Suprapubic skin (tissue), 4 donors: ENCODE measurements at places on chromosomes 2 and 18.

DNA sequence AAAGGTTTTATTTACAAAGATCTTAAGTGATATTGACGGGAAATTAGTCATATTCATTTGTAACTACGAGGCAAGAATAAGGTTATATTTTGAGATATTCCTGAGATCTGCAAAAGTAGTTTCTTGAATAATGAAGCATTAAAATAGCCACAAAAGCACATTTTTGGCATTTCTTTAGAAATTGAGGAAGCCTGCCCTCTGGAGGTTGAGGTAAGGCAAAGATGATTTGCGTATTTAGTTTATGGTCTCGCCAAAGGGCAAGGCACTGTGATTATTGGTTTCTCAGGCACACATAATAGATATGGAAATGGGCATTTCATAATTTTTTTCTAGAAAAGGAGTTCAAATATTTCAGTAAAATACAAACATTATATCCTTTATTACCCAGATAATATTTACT lies 143.7 kb upstream of the RPRM start:
- DNase-seq: no peak

- DNase-seq: no peak
Measured at GRCh38 chr2:230783101-230783500, 70.5 kb downstream of the CAB39 start.

DNA sequence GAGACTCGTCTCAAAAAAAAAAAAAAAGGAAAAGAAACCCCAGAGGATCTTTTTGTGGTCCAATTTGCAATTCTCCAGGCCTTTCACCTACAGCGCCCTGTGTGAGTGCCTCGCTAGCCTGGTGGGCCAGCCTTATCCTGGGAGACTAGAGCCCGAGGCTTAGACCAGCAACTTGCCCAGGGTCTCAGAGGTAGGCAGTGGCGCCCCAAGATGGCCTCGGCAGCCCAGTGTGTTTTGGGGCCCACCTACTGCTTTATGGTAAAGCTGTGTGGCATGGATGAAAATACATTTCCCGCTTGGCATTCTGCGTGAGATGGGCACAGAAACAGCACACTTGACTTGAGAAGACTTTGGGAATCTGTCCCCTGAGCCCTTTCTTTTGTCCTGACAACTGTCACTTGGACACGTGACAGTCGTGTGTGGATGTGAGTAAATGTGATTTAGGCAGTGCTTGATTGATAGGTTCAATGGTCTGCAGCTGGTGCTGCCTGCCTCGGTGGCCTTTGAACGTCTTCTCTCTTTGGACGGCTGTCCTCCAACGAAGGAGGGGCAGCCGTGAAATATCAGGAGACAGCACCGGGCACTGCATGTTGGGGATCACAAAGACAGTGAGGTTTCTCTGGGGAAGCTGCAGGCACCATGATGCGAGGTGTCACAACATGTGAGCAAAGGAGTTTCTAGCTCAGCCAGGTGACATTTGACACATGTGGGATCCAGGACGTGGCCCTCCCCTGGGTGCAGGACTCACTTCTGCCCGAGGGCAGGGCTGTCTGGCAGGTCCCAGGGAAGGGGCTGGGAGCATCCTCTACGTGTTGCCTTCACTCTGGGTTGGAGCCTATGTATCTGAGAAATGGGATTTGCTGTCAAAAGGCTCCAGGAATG lies 209.5 kb upstream of the TWIST2 start:
- no peak for DNase-seq

GRCh38 chr2:184370954-184371353 lies 227.4 kb upstream of the ZNF804A start:
- DNase-seq: no peak

DNA sequence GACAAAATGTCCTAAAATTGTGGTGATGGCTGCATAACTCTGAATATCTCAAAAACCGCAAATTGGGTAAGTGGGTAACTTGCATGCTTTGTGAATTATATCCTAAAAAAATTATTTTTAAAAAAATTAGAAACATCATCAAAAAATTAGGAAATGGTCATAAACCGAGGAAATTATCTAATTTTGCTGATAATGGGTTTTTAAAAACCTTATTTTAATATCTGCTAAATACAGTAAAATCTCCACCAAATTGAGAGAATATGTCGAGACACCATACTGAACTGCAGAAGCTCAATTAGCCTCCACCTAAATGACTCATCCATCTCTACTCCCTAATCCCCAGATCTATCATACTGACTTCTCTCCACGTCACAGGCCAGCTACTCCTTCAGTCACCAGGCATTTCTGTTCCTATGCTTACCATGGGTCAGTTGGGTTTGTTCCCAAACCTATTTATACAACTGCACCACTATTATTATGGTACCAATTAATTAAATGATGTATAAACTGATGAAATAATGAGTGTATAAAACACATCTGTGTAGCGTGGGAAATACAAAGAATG lies 36.1 kb downstream of the SPIRE1 start:
- no peak for DNase-seq

DNA sequence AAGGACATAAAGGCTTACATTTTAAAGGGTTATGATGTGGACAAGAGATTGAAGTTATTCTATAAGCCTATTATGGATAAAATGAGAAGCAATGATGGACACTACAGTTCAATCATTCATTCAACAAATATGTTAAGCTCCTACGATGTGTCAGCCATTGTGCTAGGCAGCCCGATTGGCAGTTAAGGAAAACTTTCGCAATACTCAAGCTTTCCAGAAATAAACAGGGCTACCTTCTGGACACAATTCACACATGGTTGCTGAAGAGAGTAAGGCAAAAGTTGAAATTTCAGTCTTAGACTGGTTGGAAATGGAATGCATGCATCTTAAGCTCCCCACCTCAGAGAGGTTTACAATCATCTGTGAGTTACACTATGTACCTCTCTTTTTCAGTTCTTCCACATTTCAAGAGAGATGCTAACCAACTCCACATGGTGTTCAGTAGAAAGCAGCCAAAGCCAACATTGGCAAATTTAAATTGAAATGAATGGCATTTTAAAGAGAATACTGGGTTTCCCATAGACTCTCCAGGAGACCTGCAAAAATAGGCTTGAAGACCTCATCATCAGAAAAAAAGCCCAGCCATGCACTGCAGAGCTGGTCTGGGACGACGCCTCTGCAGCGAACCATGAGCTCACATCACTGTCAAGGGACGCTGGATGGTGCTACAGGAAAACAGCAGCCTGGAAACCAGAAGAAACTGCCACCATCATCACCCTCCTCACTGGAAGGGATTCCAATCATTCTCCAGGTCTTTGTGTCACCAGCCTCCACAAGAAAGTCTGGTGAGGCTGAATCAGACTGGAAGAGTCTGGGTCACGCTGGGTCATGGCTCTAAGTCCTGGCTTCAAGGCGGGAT lies 276.3 kb downstream of the AFF3 start:
- DNase-seq: no peak

DNA sequence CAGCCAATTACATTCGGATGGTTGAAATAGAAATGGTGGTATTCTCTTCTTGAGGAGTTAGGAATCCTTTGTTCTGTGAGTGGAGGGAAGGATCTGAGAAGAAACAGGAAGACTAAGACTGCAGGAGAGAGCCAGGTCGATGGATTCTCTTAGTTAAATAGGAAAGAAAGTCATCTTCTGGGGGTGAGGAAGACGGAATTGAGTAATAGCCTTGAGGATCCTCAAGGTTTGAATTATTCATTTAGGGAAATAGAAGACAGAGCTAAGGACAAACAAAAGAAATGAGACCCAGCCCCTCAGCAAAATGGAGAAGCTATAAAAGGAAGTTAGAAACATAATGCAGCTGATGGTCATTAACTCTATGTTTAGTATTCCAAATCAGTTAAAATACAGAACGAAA lies 1.8 kb downstream of the LAPTM4A start:
- no peak for DNase-seq

DNA sequence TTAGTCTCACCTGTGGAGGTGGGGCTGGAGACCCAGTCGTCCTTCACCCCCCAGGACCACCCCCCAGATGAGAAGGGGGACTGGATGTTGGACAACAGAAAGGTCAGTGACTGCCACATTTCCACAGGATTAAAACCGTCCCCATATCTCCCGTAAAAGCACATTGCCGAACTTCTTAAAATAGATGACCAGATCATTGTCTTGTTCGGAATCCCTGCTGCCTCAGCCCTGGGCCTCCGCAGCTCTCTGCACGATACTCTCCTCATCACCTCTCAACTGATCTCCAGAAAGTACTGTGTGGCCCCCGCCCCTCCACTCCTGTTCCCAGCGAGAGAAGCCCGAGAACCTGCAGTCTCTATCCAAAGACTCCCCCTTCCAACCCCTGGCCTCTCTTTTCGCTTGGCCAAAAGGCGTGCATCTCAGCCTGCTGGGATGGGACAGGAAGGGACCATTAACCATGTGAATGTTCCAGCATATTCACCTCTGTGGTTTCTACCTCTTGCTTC lies 13.2 kb downstream of the LRRFIP1 start:
- peak; percentile 72 for DNase-seq

DNA sequence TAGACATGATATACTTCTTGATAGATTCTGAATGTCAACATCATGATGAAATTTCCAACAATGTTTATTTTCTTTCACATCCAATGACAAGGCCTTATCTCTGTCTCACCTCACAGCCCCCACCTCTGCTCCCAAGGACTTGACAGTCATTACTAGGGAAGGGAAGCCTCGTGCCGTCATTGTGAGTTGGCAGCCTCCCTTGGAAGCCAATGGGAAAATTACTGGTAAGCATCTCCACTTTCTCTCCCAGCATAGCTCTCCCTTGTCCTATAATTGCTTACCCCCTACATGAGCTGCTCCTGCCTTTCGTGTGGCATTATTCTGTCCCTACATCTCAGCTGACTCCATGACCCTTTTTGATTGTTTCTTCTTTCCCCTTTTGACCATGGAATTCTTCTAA lies 821.8 kb downstream of the MBD2 start:
- no peak for DNase-seq

GRCh38 chr2:74238879-74239278 lies 40.5 kb downstream of the MTHFD2 start:
- no peak for DNase-seq

DNA sequence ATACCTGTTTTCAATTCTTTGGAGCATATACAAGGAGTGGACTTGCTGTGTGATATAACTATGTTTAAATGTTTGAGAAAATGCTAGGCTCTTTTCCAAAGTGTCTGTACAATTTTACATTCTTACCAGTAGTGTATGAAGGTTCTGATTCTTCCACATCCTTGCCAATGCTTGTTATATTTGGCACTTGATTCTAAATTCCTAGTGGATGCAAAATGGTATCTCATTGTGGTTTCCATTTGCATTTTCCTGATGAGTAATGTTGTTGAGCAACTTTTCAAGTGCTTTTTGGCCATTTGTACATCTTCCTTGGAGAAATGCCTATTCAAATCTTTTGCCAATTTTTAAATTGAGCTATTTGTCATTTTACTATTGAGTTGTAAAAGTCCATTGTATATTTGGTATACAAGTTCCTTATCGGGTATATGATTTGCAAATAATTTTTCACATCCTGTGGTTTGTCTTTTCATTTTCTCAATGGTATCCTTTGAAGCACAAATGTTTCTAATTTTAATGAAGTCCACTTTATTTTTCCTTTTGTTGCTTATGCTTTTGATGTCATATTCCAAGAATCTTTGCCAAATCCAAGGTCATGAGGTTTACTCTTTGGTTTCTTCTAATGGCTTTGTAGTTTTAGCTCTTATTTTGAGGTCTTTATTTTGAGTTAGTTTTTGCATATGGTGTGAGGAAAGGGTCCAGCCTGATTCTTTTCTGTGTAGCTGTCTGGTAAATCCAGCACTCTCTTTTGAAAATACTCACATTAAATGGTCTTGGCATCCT lies 33.2 kb upstream of the CWC22 start:
- DNase-seq: no peak

- no peak for DNase-seq
Measured at GRCh38 chr2:15260835-15261234, 300.3 kb downstream of the NBAS start.

GRCh38 chr2:156156580-156156979 lies 175.9 kb downstream of the NR4A2 start:
- DNase-seq: no peak

GRCh38 chr2:64904413-64905329 lies 84.5 kb upstream of the SLC1A4 start:
- peak; percentile 44 for DNase-seq

DNA sequence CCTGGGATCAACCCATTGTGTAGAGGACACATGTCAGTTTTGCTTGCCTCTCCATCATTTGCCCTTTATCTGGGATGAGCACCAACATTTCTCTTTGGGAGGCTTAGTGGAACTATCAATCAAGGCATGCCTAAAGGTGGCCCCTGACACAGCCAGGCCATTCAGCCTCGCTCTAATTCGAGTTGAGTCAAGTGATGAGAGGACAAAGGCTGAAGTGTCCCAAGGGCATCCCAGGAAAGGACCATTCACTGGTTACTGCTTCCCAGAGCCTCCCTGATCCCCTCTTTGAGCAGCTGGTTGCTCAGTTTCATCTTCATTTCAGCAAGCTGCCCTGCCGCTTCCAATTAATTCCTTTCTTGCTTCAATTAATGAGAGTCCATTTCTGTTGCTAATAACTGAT lies 63.5 kb downstream of the DNER start:
- no peak for DNase-seq

GRCh38 chr2:18910843-18911242 lies 321.5 kb upstream of the NT5C1B start:
- no peak for DNase-seq

GRCh38 chr2:46825231-46825938 lies 90.2 kb downstream of the MCFD2 start:
- no peak for DNase-seq

GRCh38 chr2:124269348-124269747 lies 244.3 kb downstream of the CNTNAP5 start:
- no peak for DNase-seq

- DNase-seq: no peak
Measured at GRCh38 chr2:233862261-233862768, 5.9 kb downstream of the MSL3B start.

DNA sequence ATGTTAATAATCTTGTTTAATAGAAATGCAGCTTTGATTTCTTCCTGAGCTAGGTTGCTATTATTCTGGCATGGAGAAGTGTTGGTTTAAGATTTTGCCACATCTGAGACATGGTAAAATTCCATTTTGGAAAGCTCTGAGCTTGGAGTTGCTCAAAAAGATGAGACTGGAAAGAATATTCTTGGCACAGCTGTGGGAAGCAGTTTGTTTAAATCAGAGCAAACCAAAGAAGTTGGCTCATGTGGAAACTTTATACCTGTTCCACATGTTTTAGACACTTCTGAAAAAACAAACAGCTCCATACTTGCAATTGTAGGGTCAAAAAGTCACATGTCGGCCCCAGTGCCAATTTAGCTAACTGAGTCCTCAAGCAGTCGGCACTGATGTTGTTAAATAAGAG lies 116.6 kb downstream of the SLC4A3 start:
- no peak for DNase-seq

- no peak for DNase-seq
Measured at GRCh38 chr2:85016446-85016845, 45.5 kb downstream of the KCMF1 start.

DNA sequence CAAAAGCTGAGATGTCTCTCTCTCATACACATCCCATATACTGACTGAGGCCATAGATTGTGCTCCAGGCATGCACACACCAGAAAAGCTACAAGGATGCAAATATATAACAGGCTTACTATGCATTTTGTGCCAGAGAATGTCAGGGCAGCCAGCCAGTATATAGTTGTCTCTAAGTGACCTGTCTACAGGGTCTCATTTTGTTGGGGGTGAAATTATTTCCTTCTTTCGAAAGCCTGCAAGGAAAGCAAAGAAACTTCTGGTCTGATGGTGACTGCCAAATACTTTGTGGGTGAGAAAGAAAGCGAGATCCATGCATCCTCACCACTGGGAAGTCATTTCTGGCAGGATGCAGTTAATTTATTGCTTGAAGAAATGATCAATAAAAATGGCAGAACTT lies 70.2 kb downstream of the CDCA7 start:
- DNase-seq: no peak

- DNase-seq: no peak
Measured at GRCh38 chr2:18132697-18133096, 254.2 kb downstream of the KCNS3 start.
